ENCODE measurements at places on chromosomes 12 and 14.

DNA sequence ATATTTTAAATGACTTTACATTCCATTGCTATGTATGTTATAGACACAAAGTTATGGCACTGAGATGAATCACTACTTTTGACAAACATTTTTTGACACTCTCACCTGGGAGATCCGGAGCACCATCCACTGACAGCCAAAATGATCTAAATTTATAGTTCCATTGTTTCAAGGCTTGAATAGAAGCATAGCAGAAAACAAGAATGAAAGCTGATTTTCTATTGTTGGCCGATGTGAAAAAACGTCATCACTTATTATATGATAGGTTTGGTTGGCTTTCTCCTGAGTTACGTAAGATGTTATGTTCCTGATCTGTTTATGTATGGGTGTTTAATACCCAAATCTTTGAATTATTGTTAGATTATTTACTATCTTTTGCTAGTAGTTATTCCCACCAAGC, 306.2 kb downstream of the PAWR start:
- no peak for DNase-seq

GRCh38 chr14:101705733-101706508, 55.6 kb upstream of the PPP2R5C start:
- peak; percentile 51 for DNase-seq

- DNase-seq, result no peak
Measured at GRCh38 chr12:130526813-130527212, 189.1 kb downstream of the PIWIL1 start.

- no peak for DNase-seq
Measured at GRCh38 chr12:80877721-80878265, 59.9 kb downstream of the LIN7A start.

DNA sequence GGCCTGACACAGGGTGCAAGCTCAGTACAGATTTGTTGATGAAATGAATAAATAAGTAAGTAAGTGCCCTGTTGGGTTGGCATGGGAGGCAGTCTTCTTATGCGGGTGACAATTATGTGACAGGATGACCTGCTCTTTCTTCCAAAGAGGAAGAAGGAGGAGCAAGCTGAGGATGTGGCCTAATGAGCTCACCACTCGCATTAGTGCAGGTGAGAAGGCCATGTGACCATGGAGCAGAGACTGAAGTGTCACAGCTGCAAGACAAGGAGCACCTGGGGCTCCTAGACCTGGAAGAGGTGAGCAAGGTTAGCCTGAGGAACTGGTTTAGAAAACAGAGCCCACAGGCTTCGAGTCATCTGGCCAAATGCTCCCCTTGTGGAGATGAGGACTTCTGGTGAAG, 34.9 kb downstream of the LRTM2 start:
- no peak for DNase-seq

GRCh38 chr14:37668646-37669045, 73.2 kb downstream of the TTC6 start:
- no peak for DNase-seq

DNA sequence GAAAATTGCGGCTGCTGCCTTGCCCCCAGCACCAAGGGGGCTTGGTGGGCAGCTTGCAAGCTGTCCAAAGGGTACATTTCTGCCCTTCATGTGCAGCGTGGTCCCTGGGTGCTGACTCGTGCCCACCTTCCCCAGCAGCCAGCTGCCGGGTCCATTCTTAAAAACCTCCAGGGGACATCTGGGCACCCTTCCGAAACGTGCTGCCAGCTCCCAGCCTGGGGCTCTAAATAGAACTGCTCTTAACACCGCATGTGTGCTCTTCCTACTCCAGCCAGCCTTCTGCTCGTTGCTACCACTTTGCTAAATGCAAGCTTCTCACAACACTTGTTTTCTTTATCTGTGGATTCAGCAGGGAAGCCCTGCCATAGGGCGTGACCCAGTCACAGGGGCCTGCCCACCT, 66.0 kb downstream of the RIMBP2 start:
- DNase-seq, result no peak

DNA sequence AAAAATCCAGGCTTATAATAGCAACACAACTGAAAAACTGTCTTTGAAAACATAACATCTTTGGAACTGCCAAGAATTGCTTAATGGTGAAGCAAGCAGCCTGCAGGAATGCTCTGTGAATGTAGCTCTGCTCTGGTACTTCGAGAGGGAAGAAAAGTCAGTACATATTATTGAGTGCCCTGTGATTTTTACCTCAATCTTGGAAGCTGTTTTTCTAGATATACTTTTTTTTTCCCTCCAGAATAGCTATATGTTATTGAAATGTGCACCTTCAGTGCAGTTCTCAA, 508.1 kb downstream of the PCNX1 start:
- DNase-seq, result no peak

GRCh38 chr12:90729736-90730135, 225.2 kb downstream of the CCER1 start:
- DNase-seq, result no peak

DNA sequence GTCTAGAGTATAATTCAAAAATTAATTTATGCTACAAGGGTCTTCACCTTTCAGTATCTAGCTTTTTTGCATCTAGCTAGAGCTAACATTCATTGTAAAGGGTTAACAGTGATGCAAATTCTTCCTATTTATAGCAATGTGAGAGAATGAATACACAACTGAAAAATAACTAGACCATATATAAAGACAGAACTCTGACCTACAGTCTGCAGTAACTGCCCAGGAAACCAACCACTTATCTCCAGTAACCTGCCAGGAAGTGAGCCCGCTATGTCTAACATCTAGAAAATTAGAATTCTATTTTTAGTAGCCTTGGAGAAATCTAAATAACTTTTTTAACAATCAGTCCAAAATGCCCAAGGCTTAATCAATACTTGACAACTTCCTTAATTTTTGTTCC, 1021.9 kb downstream of the LRFN5 start:
- no peak for DNase-seq

DNA sequence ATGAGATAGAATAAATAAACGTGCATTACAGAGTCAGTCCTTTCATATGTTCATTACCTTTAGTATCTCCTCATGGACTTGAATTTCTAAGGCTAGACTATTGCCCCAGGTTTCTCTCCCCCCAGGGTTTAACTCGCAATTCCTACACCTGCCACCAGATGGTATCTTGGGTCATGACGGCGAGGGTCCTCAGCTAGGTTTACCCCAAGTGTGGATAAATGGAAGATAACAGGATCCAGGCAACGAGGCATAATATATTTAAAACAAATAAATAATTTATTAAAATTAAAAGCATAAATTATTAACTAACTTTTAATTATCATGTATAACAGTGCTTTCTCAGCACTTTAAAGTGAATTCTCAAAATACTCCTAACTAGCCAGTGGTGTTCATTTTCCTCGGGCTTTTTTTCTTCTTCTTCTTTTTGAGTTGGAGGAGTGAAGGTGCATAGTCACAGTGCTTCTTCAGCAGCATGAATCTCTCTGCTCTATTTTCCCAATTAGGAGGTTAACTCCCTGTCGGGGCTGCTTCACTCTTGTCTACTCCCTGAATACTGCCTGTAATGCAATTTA, 243.5 kb upstream of the CAND1 start:
- no peak for DNase-seq

- DNase-seq, result peak; percentile 12
Measured at GRCh38 chr14:102323102-102323501, 3.6 kb downstream of the ZNF839 start.

GRCh38 chr12:4119157-4119761, 154.3 kb upstream of the CCND2 start:
- peak; percentile 63 for DNase-seq

- DNase-seq, result no peak
Measured at GRCh38 chr12:4648104-4648500, 749 bp downstream of the AKAP3 start.

GRCh38 chr12:59570145-59570544, 25.7 kb upstream of the SLC16A7 start:
- DNase-seq, result no peak

DNA sequence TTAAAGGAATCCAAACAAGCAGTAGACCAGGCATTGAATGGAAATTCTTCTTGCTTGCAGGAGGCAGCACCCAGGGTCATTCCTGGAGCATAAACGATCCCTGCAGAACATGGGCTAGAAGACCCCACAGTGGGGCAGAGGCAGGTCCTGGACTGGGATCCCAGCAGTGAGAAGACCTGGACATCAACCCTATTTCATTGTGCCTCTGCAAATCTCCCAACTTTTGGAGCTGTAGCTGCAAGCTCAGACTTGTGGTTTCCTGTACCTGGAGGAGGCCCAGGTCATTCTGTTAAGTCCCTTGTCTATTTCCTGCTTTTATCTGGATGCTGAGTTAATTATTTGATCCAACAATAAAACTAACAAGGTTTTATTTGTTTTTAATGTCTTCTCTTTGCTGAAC, 61.7 kb downstream of the CALM1 start:
- DNase-seq, result no peak

DNA sequence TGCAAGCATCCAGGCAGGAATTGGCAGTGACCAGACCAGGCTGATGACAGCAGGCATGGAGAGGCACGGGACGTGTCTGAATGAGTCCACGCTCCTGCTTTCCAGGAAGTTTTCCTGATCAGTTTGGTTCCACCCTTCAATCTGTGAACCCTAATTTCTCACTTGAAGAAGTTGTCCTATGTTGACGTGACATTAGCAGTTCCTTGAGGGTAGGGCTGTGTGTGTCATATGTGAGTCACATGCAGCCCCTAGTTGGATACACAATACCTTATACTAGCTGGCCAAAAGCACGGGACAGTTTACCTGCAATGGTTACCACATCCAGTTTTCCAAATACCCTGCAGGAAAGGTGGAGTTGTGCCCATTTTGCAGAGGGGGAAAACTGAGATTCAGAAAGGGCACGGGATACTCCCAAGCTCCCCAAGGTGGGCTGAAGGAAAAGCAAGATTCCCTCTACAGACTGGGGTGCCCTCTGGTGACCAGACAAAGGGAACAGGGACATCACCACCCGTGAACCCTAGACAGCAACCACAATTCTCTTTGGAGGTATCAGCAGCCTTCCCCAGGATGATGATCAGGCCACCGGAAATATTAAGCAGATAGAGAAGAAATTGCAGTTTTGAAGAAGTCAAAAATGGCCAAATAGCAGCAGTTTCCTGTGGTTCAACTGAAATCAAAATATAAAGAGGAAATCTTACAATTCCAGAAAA, 194.5 kb downstream of the PHETA1 start:
- no peak for DNase-seq

DNA sequence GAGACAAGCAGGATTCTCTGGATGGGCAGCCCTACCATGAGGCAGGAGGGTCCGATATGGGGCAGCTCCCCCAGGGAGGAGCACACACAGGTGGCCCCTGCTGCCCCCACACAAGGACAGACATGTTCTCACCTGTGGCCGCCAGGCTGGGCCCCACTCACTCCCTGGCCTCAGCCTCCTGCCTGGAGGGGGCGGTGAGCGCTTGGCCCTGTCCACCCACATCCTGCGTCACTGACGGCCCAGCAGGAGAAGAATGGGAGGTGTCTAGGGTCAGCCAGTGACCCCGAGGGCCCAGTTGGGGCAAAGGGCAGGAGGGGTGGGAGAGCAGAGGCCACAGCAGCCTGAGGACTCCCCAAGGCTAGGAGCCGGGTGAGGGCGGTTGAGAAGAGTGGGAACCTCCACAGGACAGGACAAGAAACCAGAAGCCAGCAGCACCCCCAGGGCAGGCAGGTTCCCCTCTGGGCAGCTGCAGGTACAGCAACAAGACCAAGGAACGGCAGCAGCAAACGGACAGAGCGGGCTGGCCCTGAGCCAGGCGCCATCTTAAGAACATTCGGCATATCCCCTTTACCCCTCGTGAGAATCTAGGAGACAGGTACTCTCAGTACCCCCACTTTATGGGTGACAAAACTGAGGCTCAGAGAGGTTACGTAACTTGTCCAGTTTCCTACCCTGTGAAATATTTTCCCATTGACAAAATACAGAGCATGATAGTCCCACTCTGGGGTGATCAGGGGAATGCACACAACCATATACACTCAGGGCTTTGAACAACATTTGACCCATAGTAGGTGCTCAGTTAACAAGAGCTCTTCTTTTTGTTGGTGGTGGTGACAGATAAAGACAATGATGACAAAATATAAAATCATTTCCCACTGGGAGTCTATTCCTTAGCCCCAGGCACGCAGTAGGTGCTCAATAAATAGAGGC, 74.3 kb downstream of the NCOR2 start:
- no peak for DNase-seq

- DNase-seq, result no peak
Measured at GRCh38 chr14:51129130-51129529, 34.2 kb upstream of the TRIM9 start.

GRCh38 chr14:101031186-101031585, 127.7 kb upstream of the RTL1 start:
- DNase-seq, result no peak

- DNase-seq, result no peak
Measured at GRCh38 chr14:58663494-58664111, 25.8 kb downstream of the DACT1 start.

GRCh38 chr12:99043319-99043914, 398.3 kb downstream of the APAF1 start:
- peak; percentile 11 for DNase-seq

DNA sequence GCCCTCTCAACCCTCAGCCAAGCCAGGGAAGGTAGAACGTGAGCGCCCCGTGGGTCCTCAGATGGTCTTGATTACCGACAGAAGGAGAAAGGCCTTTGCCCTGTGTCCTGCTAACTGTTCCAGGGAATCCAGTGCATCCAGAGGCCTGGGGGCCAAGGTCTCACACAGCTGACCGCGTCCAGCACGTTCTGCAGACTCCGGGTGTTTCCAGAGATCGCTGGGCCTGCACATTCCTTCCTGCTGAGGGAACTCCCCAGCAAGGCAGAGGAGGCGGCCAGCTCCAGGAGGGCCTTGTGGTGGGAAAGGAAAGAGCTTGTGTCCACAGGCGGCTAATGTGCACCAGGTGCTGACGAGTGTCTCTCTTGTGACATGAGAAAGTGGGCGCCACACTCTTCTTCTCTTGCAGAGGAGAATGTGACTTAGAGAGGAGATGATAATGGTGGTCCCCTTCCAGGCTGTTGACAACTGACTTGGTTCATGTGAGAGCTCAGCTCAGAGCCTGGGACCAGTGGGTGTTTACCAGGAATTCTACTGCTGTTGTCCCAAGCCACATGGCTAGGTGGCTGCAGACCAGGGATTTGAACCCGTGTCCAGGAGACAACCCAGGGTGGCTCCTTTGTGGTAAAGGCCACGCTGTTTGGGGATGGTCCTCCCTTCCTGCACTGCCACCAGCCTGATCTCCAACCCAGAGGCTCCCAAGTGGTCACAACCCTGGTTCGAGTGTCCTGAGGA, 46.8 kb upstream of the DLK1 start:
- no peak for DNase-seq

DNA sequence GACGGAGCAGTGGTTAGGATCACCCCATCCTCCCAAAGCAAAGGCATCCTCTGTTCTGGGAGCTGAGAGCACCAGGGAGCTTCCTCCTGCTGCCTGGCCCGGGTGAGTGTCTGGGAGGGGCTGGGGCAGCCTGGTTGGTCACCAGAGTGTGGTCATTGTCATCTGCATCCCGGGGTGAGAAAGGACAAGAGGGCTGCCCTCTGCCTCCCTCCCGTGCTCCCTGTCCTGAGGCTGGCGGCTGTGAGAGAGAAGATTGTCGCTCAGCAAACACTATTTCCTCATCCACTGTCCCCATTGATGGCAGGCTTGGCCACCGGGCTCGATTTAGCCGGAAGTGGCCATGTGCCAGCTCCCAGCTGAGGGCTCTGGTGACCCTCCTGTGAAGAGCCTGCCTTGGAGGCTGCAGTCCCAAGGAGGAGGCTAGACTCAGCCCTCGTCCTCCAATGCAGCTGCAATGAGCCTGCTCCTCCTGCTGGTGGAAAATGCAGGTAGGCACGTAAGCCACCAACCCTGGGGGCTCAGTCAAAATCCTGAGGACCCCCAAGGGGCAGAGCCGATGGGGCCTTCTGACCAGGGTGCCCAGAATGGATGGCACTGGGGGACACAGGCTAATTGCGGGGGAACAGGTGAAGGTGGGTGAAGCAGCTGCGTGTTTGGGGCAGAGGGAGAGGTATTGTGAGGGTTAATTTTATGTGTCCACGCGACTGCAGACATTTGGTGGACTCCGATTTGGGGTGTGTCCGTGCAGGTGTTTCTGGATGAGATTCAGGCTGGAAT, 155.7 kb downstream of the KIF26A start:
- DNase-seq, result no peak
